NCI-H2029 (cell line): ENCODE measurements at places on chromosomes 6 and 20.

- DNase-seq = no peak
Measured at GRCh38 chr6:110564703-110565421, 88.4 kb upstream of the SLC22A16 start.

DNA sequence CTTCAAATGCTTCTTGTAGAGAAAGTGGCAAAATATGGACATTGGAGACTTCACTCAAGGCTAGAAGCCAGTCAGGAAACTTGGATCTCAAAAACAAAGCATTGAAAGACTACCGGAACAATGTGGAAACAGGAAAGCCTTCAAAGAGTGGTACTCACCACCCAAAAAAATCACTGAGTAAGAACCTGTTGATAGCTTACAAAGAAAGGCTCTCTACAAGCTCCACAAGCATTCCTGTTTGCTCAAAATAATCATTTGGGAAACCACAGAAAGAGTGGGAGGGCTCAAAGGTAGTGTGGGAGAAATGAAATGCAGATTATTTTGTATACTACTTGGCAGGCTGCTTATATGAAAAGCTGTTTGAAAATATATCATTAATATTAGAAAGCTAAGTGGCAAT lies 9.5 kb upstream of the DST start:
- no peak for DNase-seq

- no peak for DNase-seq
Measured at GRCh38 chr6:43128926-43129325, 42.1 kb upstream of the SRF start.

DNA sequence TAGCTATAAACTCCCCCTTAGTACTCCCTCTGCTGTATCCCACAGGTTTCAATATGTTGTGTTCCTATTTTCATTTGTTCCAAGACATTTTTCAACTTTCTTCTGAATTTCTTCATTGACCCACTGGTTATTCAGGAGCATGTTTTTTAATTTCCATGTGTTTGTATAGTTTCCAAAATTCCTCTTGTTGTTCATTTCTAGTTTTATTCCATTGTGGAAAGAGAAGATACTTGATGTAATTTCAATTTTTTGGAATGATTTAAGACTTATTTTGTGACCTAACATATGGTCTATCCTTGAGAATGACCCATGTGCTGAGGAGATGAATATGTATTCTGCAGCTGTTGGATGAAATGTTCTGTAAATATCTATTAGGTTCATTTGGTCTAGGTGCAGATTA lies 497.2 kb downstream of the BCKDHB start:
- DNase-seq = no peak

DNA sequence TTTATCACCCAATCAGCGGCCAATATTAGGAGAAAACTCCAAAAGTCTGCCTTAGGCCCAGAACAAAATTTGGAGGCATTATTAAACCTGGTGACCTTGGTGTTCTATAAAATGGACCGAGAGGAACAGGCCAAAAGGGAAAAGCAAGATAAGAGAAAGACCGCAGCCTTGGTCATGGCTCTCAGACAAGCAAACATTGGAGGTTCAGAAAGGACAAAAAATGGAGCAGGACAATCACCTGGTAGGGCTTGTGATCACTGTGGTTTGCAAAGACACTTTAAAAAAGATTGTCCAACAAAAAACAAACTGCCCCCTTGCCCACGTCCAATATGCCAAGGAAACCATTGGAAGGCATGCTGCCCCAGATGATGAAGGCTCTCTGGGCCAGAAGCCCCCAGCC lies 31.2 kb downstream of the CEP85L start:
- DNase-seq = no peak

DNA sequence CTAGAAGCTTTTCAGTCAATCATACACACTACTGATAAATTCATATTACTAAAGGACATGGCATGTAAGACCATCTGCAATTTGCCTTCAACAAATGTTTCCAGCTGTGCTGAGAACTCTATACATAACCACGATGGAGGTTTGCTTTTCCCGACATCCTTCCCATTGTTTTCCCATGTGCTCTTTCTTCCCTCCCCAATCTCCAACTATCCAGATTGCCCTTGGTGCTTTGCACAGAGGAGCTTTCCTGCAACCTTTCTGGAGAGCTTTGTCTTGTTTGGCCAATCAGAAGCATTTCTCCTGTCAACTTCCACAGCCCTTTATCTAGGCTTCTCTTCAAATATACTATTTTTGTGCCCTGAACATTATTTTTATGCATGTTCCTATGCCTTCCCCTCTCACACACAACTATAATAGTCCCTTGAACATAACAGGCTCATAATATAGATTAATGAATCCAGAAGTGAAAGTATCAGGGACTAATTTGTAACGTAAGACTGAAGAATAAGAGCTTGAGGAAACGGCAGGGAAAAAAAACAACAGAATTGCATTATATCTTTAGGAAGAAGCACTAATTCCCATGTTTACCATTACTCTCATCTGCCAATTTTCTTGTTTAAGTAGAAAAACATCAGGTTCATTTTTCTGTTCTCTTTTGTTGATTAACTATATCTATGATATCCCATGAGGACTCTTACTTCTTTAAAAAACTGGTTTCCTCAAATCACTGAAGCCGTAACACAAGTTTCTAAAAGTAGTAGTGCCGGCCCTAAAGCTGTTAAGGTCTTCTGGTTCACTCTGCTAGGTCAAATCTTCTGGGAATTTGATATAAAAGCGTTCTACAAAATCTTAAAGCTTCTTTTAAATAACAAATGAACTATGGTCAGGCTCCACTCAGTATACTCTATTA lies 20.1 kb downstream of the SMLR1 start:
- no peak for DNase-seq

DNA sequence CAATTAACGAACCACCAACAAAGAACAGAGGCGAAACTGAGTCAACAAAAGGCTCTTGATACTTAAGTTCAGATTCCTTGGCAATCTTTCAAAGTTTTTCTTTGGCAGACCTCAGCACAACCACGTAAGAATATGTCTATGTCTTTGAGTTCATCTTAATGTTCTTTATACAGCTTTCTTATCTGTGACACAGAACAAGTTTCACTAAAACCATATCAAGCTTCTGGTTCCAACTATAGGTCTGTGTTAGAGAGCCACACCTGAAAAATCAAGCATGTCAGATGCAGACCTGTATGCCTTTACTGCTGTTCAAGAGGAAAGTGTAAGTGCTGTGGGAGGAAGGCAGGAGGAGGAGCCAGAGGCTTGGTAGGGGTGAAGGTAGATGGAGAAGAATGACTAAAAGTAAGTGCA lies 271.3 kb downstream of the KHDC1L start:
- DNase-seq = no peak

- DNase-seq = no peak
Measured at GRCh38 chr6:16056263-16056870, 72.5 kb upstream of the MYLIP start.

GRCh38 chr20:31711179-31712111 lies 11.2 kb downstream of the BCL2L1 start:
- peak; percentile 81 for DNase-seq
